RKO (cell line): ENCODE measurements at places on chromosomes 11 and 22.

GRCh38 chr22:29121124-29121523 lies 48.3 kb downstream of the KREMEN1 start:
- DNase-seq = no peak

DNA sequence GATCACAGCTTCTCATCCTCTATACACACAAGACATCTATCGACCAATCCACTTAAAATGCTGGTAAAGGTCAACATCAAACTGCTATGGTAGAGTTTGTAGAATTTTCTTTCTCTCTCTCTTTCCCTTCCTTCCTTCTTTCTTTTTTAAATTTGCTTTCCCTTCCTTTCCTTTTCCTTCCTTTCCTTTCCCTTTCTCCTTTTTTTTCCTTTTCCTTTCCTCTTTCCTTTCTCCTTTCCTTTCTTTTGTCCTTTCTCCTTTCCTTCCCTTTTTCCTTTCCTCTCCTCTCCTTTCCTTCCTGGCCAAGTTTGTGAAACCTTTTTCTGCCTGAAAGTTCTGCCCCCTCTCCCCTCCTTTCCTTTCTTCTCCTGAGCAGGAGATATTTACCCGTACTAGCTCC lies 3.1 kb downstream of the C11orf97 start:
- no peak for DNase-seq

GRCh38 chr22:20061481-20061861 lies 18.6 kb upstream of the DGCR8 start:
- DNase-seq = no peak

GRCh38 chr22:36977947-36978660 lies 41.1 kb downstream of the TST start:
- peak; percentile 89 for DNase-seq

- no peak for DNase-seq
These were observed 11.8 kb upstream of the SSTR3 start for GRCh38 chr22:37223965-37224551.

DNA sequence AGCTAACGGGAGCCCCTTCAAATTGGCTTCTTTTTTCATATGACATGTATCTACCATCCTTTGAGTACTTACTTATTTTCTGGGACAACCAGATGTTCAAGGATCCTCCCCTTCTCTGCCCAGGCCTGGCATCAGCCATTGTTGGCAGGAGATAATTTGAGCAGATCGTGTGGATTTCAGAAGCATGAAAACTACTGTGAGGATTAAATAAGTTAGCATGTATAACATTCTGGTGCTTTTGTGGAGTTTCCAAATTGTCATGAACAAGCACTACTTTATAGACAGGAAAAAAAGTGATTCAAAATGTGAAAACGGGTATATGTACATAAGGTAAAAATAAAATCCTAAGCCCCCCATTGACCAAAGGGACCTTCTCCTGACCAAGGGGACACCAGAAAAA lies 2.1 kb upstream of the NADSYN1 start:
- DNase-seq = no peak

DNA sequence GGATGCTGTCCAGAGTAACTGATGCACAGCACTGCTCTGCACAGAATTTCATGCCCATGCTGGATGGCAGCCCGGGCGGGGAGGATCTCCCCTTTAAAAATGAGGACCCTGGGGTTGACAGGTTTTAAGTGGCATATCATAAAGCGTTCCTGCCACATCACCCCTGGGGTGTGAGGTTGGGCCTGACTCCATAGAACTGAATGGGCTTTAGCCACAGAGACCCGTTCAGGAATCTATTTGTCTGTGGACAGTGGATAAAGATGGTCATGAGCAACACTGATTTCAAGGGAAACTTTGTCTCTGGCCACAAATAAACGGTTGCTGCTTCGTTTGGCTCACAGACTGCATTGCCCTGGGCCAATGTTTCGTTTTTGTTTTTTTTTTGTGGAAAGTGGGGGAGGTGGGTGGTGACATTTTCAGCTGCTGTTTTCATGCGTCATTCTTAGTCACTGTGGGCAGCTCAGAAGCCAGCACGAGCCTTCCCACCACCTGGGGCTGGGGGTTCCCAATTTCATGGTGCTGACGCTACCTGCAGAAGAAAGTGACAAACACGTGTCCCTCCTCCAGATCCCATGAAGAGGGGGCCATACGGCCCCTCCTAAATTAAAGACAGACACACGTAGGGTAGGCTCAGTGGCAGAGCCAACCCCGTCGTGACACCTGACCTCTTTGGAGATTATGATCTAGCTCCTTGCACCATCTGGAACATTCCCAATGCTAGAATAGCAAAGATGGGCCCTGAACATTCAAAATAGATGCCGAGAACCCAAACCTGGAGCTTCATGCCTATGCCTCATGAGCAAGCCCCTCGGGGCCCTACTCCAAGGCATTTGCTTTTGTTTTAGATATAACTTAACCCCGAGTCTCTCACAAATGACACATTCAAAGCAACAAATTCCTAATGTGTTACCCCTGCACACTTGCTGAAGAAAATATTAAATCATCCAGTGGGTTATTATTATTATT lies 54.8 kb upstream of the PHF21B start:
- peak; percentile 43 for DNase-seq

DNA sequence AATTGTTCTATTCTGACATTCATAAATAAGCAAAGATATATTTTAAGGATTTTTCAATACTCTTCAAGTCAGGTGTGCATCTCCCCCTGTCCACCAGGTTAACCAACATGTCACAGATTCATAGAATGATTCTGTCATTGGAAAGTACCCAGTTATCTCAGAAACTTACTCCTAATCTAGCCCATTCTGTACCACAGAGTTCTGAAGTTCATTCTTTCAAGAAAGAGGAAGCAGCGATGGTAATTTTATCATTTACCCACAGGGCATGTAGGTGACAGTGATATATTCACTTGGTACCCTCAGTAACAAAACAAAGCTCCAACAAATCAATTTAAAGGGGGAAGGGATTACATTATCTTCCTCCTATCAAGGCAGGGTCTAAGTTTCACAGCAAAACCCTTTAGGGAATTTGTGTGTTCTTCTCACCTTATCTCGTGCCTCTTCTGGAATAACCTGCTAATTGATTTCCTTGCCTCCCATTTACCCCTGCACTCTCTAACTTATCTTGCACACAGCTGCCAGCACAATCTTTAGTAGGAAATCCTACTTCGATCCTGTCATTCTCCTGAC lies 19.0 kb upstream of the MPPED2 start:
- no peak for DNase-seq

DNA sequence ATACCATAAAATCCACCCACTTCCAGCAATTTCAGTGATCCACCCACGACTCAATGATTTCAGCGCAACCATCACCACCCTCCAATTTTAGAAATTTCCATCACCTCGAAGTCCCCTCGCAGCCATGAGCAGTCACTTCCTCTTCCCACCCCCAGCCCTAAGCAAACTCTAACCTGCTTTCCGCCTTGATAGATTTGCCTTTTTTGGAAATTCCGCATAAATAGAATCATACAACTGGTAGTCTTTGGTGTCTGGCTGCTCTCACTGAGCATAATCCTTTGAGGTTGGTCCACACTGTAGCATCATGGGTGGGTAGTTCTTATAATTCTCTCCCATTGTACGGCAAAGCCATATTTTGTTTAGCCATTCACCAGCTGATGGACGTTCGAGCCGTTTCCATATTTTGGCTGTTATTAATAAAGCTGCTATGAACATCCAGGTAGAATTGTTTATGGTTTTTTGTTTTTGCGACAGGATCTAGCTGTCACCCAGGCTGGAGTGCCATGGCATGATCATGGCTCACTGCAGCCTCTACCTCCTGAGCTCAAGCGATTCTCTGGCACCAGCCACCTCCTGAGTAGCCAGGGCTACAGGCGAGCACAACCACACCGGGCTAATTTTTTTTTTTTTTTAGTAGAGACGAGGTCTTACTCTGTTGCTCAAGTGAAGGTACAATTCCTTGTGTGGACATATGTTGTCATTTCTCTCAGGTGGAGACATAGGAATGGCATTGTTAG lies 16.0 kb downstream of the PIM3 start:
- DNase-seq = peak; percentile 29

DNA sequence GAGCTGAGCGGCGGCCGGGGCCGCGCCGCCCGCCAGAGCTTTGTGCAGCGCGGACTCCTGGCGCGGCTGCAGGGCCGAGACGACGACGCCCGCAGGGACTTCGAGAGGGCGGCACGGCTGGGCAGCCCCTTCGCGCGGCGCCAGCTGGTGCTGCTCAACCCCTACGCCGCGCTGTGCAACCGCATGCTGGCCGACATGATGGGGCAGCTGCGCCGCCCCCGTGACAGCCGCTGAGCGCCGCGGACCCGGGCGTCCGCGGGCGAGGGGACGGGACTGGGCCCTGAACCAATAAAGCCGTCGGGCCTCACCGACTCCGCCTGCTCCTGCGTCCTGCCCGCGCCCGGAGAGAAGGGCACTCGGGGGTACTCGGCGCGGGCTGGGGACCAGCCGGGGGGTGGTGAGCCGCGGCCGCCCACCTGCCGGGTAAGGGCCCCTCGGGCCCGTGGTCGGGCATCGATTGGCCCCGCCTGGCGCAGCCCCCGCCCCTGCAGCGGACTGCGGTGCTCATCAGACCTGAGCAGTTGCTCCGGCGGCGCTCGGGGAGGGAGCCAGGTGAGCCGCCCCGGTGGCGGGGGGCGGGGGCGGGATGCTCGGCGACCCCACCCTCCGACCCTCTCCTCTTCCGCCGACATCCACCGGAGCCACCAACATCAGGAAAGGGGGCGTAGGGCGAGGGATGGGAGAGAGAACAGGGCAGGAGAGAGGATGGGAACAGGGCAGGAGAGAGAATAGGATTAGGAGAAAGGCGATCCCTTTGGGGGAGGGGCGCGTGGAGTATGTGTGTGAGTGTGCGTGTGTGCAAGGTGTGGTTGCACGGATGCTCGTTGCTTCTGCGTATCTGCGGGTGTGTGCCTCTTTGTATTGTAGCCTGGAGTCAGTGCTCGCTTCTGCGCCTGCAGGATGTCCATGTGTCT lies at the start of gene TMEM25:
TSS of gene TMEM25 (plus strand) at position 510 of the 914 bp plus-strand sequence. CDS start 610 bp downstream, outside the sequence.
- no peak for DNase-seq

- DNase-seq = no peak
These were observed 3.3 kb upstream of the CARS1 start for GRCh38 chr11:3060436-3061025.

GRCh38 chr11:35964841-35965240 lies 21.0 kb downstream of the LDLRAD3 start:
- no peak for DNase-seq

DNA sequence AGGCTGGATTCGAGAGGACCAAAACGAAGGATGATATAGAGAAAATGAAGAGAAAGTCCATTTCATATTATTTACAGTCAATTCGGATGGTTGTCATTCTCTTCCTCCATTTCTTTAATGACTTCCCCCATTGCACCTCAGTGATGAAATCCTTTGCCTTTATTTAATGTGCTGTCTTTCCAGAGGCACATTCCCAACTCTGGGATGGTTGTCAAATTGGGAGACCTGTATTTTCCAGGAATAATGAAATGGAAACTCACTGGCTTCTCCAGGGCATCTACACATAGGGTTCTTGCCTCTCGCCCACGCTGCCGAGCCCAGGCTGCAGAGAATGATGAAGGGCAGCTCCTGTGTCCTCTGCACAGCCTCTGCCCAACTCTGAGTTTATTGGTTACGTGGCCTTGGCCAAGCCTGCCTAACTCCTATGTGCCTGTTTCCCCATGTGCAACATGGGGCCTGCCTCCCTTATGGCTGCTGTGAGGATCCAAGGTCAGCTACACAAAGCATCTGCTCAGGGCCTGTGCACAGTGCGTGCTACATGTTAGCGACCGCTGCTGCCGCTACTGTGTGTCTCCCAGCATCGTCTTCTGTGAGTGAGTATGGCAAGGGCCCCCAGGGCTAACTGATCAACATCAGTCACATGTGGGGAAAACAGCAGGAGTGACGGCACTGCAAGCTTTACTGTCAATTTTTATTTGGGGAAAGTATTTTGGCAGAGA lies 81.5 kb upstream of the BID start:
- DNase-seq = no peak

DNA sequence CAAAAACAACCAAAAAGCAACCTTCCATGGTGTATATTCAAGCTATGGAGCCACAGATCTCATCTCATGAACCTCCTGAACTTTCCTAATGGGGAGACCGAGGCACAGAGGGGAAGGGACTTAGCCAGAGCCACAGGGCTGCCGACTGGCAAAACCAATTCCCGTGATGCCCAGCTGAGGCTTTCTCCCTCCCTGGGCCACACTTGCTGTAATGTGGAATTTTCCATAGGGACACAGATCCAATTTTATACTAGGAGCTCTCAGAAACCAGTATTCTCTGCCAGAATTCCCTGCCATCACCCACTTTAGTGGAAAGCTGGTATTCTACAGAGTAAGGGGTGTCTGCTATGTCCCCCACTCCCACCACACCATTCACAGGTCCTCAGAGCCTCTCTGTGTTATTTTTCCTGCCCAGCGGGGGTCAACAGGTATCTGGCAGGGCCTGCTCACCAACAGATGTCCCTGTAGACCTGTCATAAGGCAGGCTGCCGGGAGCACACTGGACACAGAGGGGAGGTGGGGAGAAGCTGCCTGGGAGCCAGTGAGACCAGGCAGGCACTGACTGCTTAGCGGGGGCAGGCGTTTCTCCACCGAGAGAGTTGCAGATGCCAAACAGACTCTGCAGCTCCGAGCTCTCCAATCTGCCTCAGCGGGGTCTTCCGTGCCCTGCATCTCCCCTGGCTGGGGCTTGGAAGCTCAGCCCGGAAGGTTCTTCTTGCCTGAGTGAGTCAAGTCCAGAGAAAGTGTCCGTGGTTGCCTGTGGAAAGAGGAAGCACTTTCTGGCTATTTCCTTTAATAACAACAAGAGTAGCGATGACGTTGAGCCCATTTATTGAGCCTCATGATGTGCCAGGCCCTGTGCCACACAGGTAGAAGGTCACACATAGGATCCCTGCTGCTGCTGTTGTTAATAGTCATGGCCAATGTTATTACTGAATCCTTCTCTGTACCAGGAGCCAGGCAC lies 26.3 kb downstream of the RPS6KA4 start:
- no peak for DNase-seq

DNA sequence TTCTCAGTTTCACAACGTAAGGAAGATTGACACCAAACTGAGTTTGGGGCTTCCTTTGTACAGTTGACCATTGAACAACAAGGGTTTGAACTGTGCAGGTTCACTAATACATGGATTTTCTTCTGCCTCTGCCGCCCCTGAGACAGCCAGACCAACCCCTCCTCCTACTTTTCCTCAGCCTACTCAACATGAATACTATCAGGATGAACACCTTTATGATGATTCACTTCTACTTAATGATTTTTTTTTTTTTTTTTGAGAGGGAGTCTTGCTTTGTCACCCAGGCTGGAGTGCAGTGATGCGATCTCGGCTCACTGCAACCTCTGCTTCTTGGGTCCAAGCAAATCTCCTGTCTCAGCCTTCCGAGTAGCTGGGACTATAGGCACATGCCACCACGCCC lies 14.6 kb downstream of the RBM4 start:
- DNase-seq = peak; percentile 44

DNA sequence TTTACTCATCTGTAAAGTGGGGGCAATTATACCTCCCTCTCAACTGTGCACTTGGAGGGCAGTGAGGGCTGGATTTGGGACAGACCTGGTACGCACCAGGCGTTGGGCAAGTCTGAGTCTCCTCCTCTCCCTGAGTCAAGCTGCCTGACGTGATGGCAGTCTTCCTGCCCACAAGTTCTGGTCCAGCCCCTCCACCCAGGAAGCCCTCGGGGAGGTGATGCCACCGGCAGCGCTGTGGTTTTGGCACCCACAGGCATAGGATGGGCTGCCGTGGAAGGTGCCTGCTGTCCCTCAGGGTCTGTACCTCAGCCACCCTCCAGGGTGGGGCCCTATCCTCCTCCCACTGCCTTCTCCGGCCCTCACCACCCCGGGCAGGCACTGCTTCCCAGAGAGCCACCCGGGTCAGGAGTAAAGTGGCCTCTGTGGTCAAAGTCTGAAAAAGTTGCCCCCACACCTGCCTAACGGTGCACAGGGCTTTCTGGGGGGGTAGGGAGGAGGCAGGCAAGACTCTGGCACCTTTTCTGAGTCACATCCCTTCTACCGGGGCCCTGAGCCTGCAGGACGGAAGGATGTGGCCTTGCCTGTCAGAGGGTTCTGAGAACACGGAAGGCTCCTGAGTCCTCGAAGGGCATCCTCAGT lies 6.5 kb upstream of the APOBEC3H start:
- DNase-seq = no peak
